Activated naive CD8-positive, alpha-beta T cell treated with anti-CD3 and anti-CD28 coated beads, Interleukin-2, amount 50 U/mL, for 24 hours (primary cell): ENCODE measurements at places on chromosomes 12 and 14.
A peak's percentile ranks its signal among the peaks of the same experiment; 100 is the strongest.

DNA sequence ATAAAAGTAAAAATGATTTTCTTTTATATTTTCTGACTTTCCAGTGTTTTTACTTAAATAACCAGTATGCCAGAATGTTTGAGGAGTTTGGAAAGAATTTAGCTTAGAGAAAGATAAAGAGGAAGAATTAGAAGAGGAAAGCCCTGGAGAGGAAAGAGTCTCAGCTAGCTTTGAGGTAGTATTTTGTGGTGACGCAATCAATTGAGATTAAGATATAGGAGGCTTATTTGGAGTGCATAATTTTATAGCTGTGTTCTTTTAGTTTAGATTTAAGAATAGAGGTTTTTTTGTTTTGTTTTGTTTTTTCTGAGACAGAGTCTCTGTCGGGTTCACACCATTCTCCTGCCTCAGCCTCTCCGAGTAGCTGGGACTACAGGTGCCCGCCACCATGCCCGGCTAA is 18.1 kb downstream of the CLEC2B start:
- H3K36me3 ChIP-seq: peaks cover 37% of the 10 kb centered on the region
- peaks cover 30% of the 10 kb centered on the region for H3K4me1 ChIP-seq
- DNase-seq: no peak
- no peaks in the 10 kb centered on the region for H3K27me3 ChIP-seq
- H3K27ac ChIP-seq: no peak overlapping the region
- no peak overlapping the region for H3K4me3 ChIP-seq

DNA sequence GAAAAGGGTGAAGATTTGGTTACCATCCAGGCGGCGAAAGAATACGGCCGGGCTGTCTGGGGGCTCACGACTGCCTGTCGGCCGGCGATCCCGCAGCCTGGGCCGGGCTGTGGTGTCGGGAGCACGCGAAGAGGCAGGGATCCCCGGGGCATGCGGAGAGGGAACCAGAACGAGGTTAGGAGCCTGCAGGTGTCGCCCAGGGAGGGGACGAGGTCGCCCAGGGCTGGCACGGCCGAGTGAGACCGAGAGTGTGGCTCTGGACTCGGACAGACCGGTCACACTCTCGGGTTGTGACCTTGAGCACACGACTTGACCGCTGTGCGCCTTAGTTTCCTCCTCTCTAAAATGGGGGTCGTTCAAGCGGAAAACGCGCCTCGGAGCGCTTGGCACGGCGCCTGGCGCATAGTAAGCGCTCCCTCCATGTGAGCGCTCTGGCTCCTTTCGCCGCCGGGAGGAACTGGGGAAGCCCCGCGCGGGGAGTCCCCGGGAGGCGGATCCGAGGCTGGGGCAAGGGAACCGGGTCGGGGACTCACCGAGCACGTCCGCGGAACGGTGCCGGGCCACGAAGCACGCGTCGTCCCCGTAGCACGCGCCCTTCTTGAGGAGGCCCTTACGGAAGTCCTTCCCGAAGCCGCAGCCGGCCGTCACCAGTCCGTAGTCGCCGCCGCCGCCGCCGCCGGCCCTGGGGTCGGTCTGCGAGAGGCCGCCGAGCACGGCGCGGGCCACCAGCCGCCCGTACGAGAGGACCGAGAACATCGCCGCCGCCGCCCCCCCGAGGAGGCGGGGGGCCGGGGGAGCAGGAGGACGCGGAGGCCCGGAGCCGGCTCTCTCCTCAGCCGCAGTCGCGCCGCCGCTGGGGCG is 612 bp downstream of the PPTC7 start:
- peak overlapping the region; percentile 96 for H3K27ac ChIP-seq
- no peaks in the 10 kb centered on the region for H3K27me3 ChIP-seq
- peaks cover 69% of the 10 kb centered on the region for H3K4me1 ChIP-seq
- H3K36me3 ChIP-seq: peaks cover 20% of the 10 kb centered on the region
- DNase-seq: peak; percentile 80

DNA sequence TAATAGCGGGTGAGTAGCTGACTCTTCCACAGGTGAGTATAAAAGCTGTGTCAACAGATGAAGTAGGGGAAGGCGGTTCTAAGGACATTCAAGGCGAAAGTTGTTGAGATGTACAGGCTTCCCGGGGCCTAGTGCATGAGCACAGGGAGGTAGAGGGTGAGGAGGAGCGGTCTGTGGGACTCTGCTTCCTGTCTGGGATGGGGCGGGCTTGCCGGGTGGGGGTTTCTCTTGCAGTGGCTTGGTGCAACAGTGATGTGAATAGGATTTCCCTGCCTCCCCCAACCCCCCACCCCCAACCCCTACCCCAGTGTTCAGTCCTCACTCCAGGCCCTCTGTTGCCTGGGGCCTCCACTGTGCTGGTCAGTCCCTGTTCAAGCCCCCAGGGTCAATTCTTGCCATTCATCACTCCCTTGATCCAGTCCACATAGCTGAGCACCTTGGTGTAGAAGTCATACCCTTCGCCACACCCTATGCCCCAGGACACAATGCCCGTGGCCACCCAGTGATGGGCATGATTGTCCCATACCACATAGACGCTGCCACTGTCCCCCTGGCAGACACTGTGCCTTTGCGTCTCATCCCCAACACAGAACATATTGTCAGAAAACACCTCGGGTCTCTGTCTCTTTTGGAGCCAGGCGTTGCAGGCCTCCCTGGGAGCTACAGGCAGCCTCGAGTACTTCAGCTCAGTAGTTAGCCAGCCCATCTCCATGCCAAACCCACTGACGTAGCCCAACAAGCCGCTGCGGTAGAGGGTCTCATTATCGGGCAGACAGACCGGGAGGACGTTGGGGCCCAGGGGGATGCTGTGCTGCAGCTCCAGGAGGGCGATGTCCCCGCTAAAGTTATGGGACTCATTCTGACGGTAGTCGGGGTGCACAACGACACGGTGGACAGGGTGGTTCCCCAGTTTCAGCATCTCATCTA is 4.0 kb upstream of the C1R start:
- no peak overlapping the region for H3K4me3 ChIP-seq
- H3K27me3 ChIP-seq: no peaks in the 10 kb centered on the region
- H3K27ac ChIP-seq: no peak overlapping the region
- H3K36me3 ChIP-seq: peaks cover 2% of the 10 kb centered on the region
- H3K4me1 ChIP-seq: peaks cover 6% of the 10 kb centered on the region

DNA sequence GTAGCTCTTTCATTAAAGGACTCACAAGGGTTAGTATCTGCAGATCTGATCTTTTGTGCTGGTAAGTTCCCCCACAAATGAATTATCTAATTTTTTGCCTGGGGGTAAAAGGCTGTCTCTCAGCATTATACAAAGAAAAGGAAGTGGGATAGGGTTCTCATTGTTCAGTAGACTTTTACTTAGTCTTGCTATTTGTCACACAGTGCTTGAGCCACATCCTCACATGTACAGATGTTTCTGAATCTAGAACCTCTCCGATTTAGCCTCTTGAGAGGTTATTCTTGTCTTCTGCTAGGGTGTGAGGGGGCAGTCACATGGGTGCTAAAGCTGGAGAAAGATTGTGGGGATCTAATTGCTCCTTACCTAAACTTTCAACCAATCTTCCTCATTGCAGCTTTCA is 93.0 kb downstream of the SLC41A2 start:
- peaks cover 7% of the 10 kb centered on the region for H3K4me1 ChIP-seq
- peaks cover 2% of the 10 kb centered on the region for H3K27me3 ChIP-seq
- no peak for DNase-seq
- H3K36me3 ChIP-seq: no peaks in the 10 kb centered on the region
- no peak overlapping the region for H3K4me3 ChIP-seq
- no peak overlapping the region for H3K27ac ChIP-seq

DNA sequence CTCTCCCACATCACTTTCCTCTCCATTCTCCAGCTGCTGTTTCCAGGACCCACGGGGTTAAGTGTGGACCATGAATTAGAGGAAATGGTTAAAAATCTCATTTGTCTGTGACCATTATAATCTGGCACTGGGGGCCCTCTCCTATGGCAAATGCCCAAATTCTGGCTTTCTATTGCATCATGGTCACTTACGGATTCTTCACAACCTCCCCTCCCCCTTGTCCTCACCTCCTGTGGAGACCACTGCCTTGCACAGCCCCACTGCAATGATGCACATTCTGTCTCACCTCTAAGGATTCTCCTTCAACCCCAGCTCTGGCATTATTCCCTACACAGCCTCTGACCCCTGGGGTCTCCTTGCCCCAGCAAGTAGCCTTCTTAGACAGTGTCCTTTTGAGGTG is 18.9 kb downstream of the BCAT1 start:
- DNase-seq: no peak
- H3K27me3 ChIP-seq: peaks cover 28% of the 10 kb centered on the region
- H3K4me3 ChIP-seq: no peak overlapping the region
- peaks cover 13% of the 10 kb centered on the region for H3K4me1 ChIP-seq
- H3K27ac ChIP-seq: no peak overlapping the region

GRCh38 chr14:75427126-75427481 is 718 bp upstream of the JDP2 start:
- no peak overlapping the region for H3K27ac ChIP-seq
- H3K4me3 ChIP-seq: peak overlapping the region; percentile 60
- DNase-seq: no peak
- no peaks in the 10 kb centered on the region for H3K36me3 ChIP-seq
- peaks cover 24% of the 10 kb centered on the region for H3K27me3 ChIP-seq

- no peak for DNase-seq
- no peaks in the 10 kb centered on the region for H3K27me3 ChIP-seq
- H3K4me1 ChIP-seq: no peaks in the 10 kb centered on the region
Observed at GRCh38 chr12:121765573-121765972, 27.9 kb downstream of the RHOF start.

DNA sequence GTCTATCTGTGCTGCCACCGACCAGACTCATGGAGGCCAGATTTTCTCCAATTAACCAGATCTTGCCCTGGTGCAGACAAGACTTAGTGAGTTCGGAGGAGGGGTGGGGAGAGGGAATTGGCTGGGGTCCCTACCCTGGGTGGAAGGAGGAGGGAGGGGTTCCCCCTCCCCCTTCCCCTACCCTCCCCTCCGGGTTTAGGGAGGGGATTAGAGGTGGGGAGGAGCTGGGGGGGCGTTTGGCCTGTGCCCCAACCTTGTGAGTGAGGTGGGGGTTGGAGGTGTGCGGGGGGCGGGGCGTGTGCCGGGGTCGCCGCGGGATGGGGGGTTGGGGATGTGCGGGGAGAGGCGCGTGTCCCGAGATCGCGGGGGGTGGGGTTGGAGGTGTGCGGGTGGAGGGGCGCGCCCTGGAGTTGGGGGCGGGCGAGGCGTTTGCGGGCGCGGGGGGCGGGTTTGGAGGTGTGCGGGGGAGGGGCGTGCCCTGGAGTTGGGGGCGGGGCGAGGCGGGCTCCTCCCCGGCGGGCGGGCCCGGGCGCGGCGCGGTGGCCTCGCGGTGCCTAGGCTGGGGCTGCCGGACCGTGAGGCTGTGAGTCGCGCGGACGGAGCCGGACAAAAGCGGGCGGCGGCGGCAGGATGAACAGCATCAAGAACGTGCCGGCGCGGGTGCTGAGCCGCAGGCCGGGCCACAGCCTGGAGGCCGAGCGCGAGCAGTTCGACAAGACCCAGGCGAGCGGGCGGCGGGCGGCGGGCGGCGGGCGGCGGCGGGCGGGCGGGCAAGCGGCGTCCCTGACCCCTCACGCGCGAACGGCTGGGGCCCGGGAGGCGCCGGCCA is at the start of gene HIP1R:
HIP1R (plus strand) TSS at position 537 of the 829 bp plus-strand sequence; CDS start at position 631, 94 bp downstream.
- DNase-seq: peak; percentile 72
- peak within 1 kb of the TSS; percentile 89 for H3K4me3 ChIP-seq
- peaks cover 45% of the 10 kb centered on the region for H3K4me1 ChIP-seq
- peak within 1 kb of the TSS; percentile 91 for H3K27ac ChIP-seq

GRCh38 chr12:84704856-84705255 is 207.7 kb downstream of the SLC6A15 start:
- DNase-seq: no peak
- H3K27me3 ChIP-seq: no peaks in the 10 kb centered on the region
- no peak overlapping the region for H3K27ac ChIP-seq
- no peaks in the 10 kb centered on the region for H3K36me3 ChIP-seq
- H3K4me3 ChIP-seq: no peak overlapping the region
- no peaks in the 10 kb centered on the region for H3K4me1 ChIP-seq

GRCh38 chr12:8894378-8894777 is 19.9 kb upstream of the PHC1 start:
- H3K27me3 ChIP-seq: no peaks in the 10 kb centered on the region
- no peaks in the 10 kb centered on the region for H3K36me3 ChIP-seq
- peaks cover 14% of the 10 kb centered on the region for H3K4me1 ChIP-seq
- no peak overlapping the region for H3K4me3 ChIP-seq
- no peak overlapping the region for H3K27ac ChIP-seq

DNA sequence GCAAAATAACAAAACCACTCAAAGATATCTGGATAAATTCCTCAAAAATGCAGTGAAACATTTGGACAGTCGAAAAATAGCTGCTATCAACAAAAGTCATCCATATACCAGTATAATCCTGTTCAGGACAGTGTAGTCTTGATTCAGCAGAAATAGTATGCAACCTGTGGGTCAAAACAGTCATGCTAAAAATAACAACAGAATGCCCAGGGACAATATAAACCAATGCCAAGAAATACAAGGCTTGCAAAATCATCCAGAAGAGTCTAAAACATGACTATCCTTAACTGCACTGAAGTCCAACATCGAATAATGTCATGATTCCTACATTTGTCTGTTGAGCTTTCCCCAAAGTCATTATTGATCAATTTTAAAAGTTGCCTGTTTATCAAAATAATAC is 425.9 kb downstream of the FSCB start:
- no peaks in the 10 kb centered on the region for H3K27me3 ChIP-seq
- H3K4me3 ChIP-seq: no peak overlapping the region
- DNase-seq: no peak

DNA sequence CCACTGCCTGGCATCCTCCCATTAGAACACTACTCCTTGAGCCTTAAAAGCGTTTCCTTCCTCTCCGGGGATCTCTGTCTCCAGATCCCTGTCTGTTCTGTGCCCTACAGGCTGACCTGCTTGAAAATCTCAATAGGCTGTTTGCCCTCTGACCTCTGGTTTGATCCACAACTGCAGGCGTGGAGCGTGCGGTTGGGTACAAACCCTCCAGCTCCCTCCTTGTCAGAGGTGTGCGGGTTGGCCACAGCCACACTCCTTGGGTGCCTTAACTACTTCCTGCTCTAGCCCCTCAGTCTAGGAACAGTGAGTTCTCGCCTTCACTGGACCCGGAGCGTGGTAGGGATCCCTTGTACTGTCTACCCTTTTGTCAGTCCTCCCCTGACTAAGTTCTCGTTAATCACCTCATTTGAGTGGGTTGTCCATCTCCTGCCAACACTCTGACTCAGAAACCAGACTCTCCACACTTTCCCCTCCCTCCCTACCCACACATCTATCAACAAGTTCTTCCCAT is 33.1 kb downstream of the CMKLR1 start:
- no peak overlapping the region for H3K4me3 ChIP-seq
- peaks cover 11% of the 10 kb centered on the region for H3K27me3 ChIP-seq
- peak overlapping the region; percentile 39 for H3K27ac ChIP-seq
- no peaks in the 10 kb centered on the region for H3K36me3 ChIP-seq
- DNase-seq: no peak
- peaks cover 22% of the 10 kb centered on the region for H3K4me1 ChIP-seq

GRCh38 chr12:9625019-9625418 is 17.3 kb upstream of the KLRB1 start:
- H3K4me3 ChIP-seq: no peak overlapping the region
- H3K4me1 ChIP-seq: peaks cover 9% of the 10 kb centered on the region
- no peak for DNase-seq
- peaks cover 19% of the 10 kb centered on the region for H3K36me3 ChIP-seq
- H3K27ac ChIP-seq: no peak overlapping the region
- no peaks in the 10 kb centered on the region for H3K27me3 ChIP-seq
